ENCODE measurements at places on chromosomes 7 and 10.

- DNase-seq, result no peak
Measured at GRCh38 chr10:122054048-122055025, 65.4 kb downstream of the TACC2 start.

DNA sequence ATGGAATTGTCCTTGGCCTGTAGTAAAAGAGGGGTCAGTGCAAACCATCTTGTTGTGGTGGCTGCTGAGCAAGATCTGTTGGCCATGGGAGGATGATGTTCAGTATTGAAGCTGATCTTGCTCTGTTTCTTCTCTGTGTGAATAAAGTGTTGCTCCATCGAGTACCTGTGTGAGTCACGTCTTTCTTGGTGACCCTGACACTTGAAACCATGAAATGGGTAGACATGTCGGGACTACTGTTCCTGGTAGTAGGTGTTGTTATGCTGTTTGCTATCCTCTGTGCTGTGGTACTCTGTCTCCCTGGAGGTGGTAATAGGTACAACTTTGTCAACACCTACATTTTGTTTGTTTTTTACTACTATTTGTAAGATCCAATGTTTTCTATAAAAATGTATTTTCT, 330.6 kb downstream of the MDFIC start:
- no peak for DNase-seq

- DNase-seq, result no peak
Measured at GRCh38 chr7:115191526-115191925, 269.6 kb downstream of the MDFIC start.

DNA sequence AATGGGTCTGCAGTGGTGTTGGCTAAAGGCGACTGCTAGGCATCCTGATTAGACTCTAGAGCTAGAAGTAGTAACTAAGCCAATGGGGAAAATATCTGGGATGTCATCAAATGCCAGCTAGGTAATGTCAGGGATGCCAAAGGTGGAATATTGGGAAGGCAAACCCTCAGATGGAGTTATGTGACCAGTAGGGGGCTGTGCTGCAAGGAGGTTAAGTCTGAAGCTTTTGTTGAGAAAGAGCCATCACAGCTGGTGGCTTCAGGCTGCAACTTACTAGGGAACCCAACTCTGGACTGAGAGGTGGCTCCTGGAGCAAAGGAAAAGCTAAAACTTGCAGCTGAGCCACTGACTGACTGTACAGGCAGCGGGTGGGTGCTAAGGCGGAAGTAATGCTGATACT, 576.9 kb upstream of the GHITM start:
- DNase-seq, result no peak

- peak; percentile 65 for DNase-seq
Measured at GRCh38 chr10:18713077-18713476, 53.8 kb downstream of the ARL5B start.

All from Kasumi-1 (cell line).